ENCODE measurements at places on chromosomes 13 and 19.

- DNase-seq: no peak
These were observed 8.0 kb downstream of the ELL start for GRCh38 chr19:18513868-18514267.

DNA sequence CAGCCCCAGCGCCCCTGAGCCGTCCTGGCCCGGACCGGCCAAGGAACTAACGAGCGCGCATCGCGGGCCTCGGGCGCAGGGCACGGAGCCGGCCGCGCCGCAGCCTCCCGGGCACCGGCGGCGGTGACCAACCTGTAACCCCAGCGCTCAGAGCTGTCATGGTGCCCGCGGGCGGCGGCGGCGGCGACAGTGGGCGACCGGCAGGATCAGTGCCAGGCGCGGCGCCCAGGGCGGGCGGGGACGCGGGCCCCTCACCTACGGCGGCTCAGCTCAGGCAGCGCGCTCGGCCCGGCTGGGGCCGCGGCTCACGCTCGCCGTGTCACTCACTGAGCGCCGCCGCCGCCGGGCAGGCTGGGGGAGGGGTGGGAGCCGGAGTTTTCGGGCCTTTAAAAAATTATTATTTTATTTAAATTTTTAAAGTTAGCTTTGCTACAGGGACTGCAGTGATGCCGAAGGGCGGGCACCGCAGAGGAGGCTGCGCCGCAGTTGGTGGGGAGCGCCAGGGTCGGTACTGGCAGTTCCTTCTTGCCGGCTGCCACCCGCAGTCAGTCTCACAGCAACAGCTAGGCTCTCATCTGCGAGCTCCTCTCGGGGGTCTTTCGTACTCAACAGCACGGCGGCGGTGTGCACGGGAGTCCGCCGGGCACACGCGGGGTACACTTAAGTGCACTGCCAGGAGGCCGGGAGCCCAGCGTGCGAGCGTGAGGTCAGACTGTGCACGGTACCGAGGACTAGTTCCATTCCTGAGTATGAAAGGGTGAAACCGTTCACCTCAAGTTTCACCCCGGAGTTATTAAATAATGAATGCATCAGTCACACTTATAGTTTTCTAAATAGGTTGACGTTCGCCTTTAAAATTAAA lies at the start of gene NALCN:
TSS of gene NALCN (minus strand) at position 328 of the 862 bp plus-strand sequence. CDS start 17,382 bp downstream, outside the sequence.
- peak; percentile 20 for DNase-seq

DNA sequence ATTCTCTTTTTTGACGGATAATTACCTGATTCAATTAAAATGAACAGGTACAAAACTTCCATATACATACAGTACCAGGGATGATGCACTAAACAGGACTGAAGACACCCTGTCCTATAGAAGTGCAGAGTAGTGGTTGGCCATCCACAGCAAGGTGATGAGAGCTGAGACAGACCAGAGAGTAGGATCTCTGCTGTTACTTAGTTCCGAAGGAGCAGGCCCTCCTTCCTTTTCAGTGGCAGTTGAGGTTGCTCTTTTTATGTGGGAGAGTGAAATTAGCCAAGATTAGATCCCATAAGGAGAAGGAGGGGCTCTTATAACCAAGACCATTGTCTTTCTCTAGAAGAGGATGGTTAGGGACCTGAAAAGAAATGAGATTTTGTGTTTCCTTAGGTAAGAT lies 4.0 kb downstream of the PDS5B start:
- DNase-seq: no peak

- DNase-seq: no peak
These were observed 2439.9 kb upstream of the PCDH20 start for GRCh38 chr13:63855457-63856118.

GRCh38 chr13:75224053-75224742 lies 257.8 kb downstream of the TBC1D4 start:
- DNase-seq: peak; percentile 25

- no peak for DNase-seq
These were observed 21.1 kb downstream of the KBTBD6 start for GRCh38 chr13:41111454-41111853.

DNA sequence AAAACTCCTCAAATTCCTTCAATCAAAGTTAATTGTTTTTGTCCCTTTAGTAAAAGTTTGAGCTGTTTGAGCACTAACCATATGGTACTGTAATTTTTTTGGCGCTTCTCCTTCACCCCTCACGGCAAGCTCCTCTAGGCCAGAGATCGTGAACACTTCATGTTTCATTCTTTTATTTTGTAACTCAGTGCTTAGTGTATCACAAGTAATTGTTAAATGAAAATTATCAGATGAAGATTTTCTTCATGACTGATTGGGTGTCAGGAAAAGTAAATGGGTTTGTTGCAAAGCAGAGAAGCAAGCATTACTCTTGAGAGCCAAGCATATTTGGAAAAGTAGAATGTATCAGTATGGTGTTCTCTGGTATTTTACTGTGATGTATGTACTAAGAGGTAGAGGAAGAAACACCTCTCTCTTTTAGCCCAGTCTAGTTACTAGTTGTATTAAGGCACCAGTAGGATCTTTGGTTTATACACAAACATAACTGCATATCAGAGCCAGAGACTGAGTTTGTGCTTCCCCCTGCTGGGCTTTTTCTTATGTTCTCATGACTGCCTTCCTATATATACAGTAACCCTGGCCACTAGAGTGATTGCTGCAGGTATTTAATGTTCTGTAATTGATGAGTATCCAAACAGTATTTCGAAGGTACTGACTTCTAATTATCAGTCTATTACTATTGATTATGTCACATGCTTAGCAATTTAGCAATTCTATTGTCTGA lies 202.3 kb upstream of the KLHL1 start:
- DNase-seq: no peak

DNA sequence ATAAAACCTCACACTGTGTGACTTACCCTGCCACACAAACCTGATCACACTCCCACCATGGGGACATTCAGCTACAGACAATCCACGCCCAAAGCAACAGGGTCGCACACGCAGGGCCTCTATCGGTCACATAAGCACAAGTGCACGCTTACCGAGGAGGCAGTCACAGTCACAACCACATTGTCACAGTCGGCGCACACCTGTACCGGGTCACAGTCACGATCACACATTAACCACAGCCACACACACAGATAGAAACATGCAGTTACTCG lies 579 bp downstream of the ZNF566 start:
- no peak for DNase-seq

DNA sequence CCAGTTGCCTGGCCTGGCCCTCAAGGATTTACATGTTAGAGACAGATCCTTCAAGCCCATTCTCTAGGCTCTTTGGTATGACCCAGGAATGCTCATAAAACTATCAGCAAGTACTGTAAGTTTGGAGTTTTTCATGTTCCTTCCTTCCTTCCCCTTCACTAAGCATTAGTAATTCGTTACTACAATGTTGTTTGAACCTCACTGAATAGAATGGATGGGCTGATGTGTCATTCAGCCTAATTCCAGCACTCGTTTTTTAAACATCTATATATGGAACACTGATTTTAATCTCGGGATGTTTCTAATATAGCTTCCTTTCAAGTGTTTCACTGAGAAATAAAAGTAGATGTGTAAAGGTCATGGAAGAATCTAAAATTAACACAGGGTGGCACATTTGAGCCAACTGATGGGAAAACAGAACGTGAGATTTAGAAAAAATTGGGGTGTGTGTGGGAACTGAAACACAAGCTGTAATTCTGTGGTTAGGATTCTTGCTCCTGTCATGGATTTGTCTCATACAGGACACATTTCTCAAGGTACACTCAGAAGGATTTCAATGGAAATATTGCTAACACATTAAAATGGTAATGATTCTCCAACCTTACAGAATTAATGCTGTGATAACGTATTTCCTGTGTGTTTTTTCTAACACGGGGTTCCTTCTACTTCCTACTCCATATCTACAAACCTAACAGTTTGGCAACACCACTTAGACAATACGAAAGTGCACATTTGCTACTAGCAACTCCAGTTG lies 93.4 kb downstream of the FLT1 start:
- DNase-seq: peak; percentile 82

GRCh38 chr19:58476498-58477015 lies 405 bp downstream of the ZNF446 start:
- peak; percentile 31 for DNase-seq

DNA sequence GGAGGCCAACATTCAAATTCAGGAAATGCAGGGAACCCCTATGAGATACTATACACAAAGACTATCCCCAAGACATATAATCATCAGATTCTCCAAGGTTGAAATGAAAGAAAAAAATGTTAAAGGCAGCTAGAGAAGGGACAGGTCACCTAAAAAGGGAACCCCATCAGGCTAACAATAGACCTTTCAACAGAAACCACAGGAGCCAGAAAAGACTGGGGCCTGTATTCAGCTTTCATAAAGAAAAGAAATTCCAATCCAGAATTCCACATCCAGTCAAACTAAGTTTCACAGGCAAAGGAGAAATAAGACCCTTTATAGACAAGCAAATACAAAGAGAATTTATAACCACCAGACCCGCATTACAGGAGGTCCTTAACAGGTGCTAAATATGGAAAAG lies 1703.6 kb upstream of the PRR20A start:
- DNase-seq: no peak

DNA sequence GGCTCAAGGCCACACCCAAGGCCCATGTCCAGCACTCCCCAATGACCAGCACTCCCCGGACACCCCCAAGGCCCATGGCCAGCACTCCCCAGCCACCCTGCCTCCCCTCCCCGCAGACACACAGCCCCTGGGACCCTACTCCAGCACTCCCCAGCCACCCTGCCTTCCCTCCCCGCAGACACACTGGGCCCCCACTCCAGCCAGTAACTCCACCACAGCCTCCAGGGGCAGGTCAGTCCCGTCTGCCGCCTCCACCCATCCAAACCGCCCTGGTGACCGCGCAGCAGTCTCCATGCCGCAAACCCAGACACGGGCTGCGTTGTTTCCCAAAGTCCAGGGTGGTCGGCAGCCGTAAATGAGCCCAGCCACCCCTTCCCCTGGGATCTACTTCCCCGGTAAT lies 70.7 kb downstream of the SPACA7 start:
- no peak for DNase-seq

DNA sequence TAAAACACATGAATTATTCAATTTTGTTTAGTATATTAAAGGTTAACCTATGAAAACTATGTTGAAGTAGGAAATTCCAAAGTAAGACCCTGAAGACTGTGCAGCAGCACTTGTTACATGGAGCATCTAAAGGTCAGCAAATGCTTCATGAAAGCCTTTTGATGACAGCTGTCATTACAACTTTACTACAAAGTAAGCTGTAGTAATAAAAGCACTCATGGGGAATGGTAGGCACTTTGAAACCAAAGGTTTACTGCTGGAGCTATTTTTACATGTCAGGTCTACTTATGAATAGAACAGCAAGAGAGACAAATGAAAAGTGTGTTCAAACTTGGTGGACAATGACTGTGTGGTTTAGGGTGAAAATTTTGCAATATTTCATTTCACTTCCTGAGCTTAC lies 672.5 kb upstream of the PCDH20 start:
- DNase-seq: no peak

GRCh38 chr13:29994911-29995595 lies 144.6 kb upstream of the UBL3 start:
- peak; percentile 5 for DNase-seq

DNA sequence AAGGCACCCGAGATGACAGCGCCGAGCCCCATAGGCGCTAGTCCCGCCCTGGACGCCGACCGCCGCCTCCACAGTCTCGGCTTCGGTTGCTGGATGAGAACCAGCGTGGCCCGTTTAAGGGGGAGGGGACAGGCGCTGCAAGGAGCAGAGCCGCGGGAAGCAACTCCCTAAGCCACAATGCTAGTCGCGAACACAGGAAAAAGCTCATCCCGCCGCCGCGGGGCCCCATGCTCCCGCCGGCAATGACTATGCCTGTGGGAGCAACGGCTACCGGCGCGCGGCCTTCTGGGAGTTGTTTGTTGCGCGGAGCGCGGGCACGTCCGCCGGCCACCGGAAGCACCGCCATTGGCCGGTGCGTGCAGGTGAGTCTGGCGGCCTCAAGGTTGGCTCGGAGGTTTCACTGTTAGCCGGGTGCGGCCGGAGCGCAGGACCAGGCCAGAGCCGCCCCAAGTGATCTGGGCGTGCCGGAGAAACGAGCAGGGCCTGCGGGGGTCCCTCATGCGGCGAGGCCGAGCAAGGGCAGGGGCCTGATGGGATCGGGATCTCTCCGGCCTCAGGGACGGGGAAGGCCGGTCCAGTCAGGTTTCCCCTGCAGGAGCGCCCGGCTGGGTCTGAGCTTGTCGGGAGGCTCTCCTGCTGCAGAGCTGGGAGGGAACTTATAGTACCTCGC lies at the start of gene ZNF544:
TSS of gene ZNF544 (plus strand) at position 330 of the 670 bp plus-strand sequence. CDS start 15,110 bp downstream, outside the sequence.
- DNase-seq: peak; percentile 80

DNA sequence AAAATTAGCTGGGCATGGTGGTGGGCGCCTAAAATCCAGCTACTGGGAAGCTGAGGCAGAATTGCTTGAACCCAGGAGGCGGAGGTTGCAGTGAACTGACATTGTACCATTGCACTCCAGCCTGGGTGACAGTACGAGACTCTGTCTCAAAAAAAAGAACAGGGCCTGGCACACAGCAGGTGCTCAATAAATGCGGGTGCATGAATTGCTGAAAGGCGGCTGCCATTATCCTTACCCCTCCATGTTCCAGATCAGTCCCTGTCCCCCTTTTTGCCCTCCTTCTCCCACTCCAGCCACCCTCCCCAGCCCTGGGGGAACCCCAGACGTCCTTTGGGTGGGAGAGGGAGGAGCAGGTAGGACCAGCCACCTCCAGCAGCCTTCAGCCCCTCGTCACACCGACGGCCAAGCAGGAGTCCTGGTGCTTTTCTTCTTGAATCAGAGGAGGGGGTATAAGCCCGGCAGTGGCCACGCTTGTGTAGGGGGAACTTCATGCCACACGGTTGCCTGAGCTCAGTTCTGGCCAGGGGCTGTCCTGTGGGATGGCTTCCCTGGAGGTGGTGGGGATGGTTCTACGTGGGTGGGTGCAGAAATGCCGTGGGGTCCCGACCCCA lies 20.4 kb upstream of the NFIC start:
- DNase-seq: no peak

DNA sequence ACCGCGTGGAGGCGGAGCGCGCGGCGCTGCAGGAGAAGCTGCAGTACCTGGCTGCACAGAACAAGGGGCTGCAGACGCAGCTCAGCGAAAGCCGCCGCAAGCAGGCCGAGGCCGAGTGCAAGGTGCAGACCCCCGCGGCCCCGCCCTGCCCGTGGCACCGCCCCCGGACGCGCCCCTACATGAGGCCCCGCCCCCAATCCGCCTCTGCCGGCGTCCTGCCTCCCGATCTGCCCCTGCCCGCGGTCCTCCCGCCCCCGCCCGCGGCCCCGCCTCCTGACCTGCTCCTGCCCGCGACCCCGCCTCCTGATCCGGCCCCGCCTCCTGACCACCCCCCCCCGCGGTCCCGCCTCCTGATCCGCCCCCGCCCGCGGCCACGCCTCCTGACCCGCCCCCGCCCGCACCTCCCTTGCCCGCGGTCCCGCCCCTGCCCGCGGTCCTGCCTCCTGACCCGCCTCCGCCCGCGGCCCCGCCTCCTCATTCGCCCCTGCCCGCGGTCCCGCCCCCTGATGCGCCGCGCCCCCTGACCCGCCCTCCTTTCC lies 11.7 kb downstream of the PRR36 start:
- DNase-seq: peak; percentile 64

GRCh38 chr13:25943658-25944057 lies 108.2 kb downstream of the SHISA2 start:
- no peak for DNase-seq

- no peak for DNase-seq
These were observed 10.5 kb downstream of the FOXA3 start for GRCh38 chr19:45874620-45874966.

GRCh38 chr19:57946316-57946715 lies 1.2 kb downstream of the ZNF256 start:
- DNase-seq: no peak

Data from fibroblast of skin of right biceps (primary cell).